NCI-H446 (cell line): ENCODE measurements at places on chromosomes 16 and 17.

- no peak for DNase-seq
Measured at GRCh38 chr16:12141073-12141951, 164.8 kb downstream of the SNX29 start.

GRCh38 chr17:1958134-1958881 lies 66.8 kb downstream of the RTN4RL1 start:
- no peak for DNase-seq

GRCh38 chr17:77709594-77709993 lies 248.9 kb upstream of the TNRC6C start:
- DNase-seq, result no peak

DNA sequence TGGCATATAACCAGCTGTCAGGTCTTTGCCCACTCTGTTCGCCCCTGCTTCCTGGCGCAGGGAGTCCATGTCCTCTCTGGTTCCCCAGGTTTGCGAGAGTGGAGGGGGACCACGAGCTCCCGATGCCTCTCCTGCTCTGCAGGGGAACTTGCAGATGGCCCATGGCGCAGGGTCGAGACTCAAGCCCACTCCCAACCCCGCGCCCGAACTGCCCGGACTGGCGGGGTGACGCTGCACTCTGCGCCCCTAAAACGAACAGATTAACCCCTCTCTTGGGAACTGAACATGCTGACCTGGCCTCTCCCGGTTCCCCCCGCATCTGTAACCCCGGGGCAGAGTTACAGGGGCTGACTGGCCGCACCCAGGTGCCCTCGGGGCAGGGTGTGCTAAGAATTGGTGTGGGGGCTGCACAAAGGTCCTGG lies 681 bp upstream of the PLA2G15 start:
- DNase-seq, result no peak

DNA sequence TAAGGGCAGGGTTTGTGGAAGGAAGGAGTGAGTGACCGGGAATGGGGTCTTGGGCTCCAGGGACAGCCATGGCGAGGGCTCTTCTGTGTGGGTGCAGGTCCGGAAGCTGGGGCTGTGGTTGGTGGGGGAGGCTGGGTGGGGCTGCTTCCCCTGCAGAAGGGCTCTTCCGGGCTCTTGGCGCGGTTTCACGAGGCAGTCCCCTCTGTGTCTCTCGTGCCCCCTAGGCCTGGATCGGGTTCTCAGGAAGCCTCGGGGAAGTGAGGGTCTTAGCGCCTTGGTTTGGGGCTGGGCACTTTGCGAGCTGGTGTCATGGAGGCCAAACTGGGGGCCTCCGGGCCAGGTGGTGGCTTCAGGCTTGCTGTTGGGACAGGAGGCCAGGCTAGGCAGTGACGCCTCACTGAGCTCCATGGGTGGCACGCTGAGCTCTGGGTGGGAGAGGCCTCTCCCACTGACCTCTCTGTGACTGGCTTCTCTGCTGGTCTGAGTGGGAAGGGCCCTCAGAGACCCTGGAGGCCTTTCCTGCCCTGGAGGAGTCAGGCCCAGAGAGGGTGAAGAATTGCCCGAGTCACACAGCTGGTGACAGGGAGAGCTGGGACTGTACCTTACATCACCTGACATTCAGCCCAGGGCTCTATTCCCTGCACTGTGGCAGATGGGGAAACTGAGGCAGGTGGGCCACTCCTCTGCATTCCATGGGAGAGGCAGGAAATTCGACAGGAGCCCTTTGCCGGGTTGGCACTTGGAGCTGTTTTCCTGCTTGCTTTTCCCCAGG lies 8.2 kb downstream of the ADCY7 start:
- DNase-seq, result no peak

GRCh38 chr16:89170346-89171215 lies 967 bp upstream of the CDH15 start:
- DNase-seq, result no peak

GRCh38 chr16:49350265-49351095 lies 23.1 kb upstream of the C16orf78 start:
- peak; percentile 50 for DNase-seq

GRCh38 chr17:48644910-48645557 lies 18.9 kb upstream of the HOXB9 start:
- no peak for DNase-seq

DNA sequence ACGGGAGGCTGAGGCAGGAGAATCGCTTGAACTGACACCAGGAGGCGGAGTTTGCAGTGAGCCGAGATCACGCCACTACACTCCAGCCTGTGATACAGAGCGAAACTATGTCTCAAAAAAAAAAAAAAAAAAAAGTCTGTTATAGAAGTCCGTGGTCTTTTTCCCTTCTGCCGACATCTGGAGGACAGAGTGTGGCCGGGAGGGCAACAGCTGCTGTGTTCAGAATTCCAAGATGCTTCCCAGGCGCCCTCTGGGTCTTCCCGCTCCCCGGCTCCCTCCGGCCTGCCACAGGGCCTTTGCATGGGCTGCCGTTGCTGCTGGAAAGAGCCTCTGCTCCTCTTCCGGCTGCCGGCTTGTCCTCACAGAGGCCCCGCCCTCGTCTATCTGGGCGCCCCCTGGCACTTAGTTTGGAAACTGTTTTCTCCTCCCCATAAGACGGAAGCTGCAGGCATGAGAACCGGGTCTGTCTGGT lies 2.4 kb upstream of the CACNA1H start:
- no peak for DNase-seq

- DNase-seq, result no peak
Measured at GRCh38 chr16:4505356-4506147, 29.4 kb downstream of the HMOX2 start.

DNA sequence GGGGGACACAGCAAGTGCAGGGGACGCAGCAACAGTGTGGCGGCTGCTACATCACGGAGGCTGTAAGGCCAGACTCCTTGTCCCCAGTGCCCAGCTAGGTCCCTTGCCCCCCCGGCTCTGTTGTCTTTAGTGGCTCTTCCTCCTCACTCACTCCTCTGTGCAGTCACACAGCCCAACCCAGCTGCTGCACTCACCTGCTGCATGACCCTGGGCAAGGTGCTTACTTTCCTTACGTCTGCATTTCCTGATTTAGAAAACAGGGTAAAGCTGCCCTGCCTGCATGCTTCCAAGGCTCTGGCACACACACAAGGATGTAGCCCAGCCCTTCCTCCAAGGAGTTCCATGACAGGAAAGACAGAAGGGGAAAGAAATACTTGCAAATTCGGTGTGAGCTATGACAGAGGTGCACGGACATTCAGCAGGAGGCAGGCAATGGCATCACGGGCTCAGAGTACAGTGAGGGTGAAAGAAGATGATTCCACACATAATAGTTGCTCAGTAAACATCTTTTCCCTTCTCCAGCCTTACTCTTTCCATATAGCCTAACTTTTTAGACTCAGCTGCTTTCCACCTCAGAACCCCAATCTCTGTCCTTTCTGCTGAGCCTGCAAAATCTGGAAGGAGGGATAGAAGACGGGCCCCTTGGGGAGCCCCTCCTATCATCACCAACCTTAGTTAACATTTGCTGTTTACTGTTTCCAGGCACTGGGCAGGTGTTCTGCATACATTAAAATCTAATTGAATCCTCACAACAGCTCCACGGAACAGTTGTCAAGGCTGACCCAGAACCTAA lies 150.9 kb downstream of the MRM1 start:
- no peak for DNase-seq

- DNase-seq, result no peak
Measured at GRCh38 chr17:27949304-27949703, 56.1 kb upstream of the LYRM9 start.

DNA sequence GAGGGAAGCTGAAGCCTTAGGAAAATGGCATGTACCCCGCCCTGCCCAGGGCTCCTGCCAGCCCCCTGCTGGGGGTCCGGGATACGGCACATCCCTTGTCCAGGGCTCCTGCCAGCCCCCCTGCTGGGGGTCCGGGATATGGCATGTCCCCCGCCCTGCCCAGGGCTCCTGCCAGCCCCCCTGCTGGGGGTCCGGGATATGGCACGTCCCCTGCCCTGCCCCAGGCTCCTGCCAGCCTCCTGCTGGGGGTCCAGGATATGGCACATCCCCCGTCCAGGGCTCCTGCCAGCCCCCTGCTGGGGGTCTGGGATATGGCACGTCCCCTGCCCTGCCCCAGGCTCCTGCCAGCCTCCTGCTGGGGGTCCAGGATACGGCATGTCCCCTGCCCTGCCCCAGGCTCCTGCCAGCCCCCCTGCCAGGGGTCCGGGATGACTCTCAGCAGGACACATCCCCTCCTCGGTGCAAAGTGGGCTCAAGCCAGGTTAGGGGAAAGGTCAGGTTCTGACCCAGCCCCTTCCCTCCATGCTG lies 43.2 kb downstream of the RPH3AL start:
- DNase-seq, result no peak

GRCh38 chr17:1783834-1784611 lies 22.2 kb downstream of the SERPINF1 start:
- DNase-seq, result no peak

GRCh38 chr16:9817586-9817985 lies 364.6 kb downstream of the GRIN2A start:
- DNase-seq, result no peak

- DNase-seq, result peak; percentile 24
Measured at GRCh38 chr16:57091975-57092785, at the start of gene CPNE2. Gene CPNE2 (plus strand): TSS chr16:57092583. CDS start chr16:57110743, 18,160 bp downstream.

DNA sequence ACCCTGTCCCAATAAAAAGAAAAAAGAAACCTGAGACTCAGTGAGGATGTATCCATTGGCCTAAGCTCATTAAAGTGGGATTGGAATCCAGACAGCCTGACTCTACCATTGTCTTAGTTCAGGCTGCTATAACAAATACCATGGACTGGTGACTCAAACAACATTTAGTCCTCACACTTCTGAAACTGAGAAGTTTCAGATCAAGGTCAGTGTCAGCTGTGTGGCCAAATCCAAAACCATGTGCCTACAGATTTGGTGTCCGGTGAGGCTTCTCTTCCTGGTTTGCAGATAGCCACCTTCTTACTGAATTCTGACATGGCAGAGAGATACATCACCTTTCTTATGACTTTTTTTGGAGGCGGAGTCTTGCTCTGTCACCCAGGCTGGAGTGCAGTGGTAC lies 53.3 kb upstream of the KDM8 start:
- no peak for DNase-seq
